Upper lobe of left lung (tissue), 6 donors: ENCODE measurements at places on chromosomes 7 and 10. TPM values are rescaled to one million over a fixed set of nuclear protein-coding genes. Genes with fewer than 3 reads are reported as not detected.
A peak's percentile ranks its signal among the peaks of the same experiment; 100 is the strongest.

DNA sequence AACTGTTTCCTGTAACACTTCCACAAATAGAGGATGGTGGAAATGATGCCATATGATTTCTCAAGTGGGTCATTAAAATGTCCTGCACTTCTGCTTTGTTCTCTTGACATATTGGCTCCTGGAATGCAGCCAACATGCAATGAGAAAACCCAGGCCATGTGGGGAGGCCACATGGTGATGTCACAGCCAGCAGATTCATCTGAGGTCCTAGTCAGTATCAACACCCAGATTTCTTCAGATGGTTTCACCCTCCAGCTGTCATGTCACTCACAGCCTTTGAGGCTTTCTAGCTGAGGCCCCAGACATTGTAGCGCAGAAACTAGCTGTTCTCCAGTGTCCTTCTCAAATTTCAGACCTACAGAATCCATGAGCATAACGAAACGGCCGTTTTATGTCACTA, 102.3 kb upstream of the NUPR2 start:
- no peak overlapping the region for H3K27ac ChIP-seq
- no peaks in the 10 kb centered on the region for H3K36me3 ChIP-seq
- H3K27me3 ChIP-seq: no peaks in the 10 kb centered on the region
- DNase-seq: no peak
- no peak overlapping the region for H3K4me3 ChIP-seq

TCAF2 gene
- total RNA-seq: 5.4 TPM

DNA sequence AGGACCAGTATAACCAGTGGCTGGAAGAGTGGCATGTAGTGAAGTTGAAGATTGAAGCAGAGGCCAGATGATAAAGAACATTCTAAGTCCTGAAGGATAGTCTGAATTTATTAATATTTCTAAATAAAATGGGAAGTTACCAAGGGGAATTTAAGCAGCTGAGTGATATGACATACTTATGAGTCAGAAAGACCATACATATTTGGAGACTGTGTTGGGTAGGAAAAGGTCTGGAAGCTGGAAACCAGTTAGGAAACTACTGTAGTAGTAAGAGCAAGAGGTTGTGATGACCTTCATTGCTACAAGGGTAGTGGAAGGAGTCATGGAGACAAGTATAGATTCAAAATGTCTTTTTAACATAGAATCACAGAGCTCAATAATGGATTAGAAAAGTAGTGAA, 752.3 kb downstream of the SUGCT start:
- H3K27ac ChIP-seq: no peak overlapping the region
- H3K4me3 ChIP-seq: no peak overlapping the region
- no peaks in the 10 kb centered on the region for H3K27me3 ChIP-seq
- no peak for DNase-seq
- H3K36me3 ChIP-seq: no peaks in the 10 kb centered on the region

- peaks cover 2% of the 10 kb centered on the region for H3K36me3 ChIP-seq
- H3K27me3 ChIP-seq: no peaks in the 10 kb centered on the region
- H3K27ac ChIP-seq: no peak overlapping the region
- no peaks in the 10 kb centered on the region for H3K4me1 ChIP-seq
- no peak for DNase-seq
These were observed 102.5 kb downstream of the APBB1IP start for GRCh38 chr10:26540601-26541000.

DNA sequence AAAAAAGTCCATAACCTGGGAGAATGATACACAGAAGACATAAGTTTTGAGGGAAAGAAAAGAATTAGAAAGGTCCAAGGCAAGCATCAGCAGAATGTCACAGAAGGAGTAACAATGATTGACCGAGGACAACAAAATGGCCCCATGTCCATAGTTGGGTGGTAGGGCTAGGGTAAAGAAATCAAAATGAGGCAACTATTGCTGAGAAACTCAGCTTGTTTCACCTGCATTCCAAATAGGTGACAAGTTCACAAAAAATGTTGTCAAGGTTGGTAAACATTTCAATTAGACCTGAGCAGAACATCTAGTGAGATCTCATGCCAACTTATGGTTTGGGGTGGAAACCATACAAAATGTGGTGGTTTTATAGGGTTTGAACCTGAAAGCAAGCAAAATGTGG, 22.8 kb upstream of the DLX6 start:
- no peak overlapping the region for H3K4me3 ChIP-seq
- no peaks in the 10 kb centered on the region for H3K36me3 ChIP-seq
- no peak for DNase-seq

- H3K27me3 ChIP-seq: no peaks in the 10 kb centered on the region
- H3K4me1 ChIP-seq: no peaks in the 10 kb centered on the region
- no peak overlapping the region for H3K27ac ChIP-seq
These were observed 40.2 kb downstream of the NSUN6 start for GRCh38 chr10:18611168-18611567.

GRCh38 chr10:97483921-97484320, 14.3 kb downstream of the MMS19 start:
- H3K27ac ChIP-seq: no peak overlapping the region
- no peak for DNase-seq
- H3K36me3 ChIP-seq: no peaks in the 10 kb centered on the region
- H3K4me3 ChIP-seq: no peak overlapping the region

TFEC gene
- total RNA-seq: 16.9 TPM

DNA sequence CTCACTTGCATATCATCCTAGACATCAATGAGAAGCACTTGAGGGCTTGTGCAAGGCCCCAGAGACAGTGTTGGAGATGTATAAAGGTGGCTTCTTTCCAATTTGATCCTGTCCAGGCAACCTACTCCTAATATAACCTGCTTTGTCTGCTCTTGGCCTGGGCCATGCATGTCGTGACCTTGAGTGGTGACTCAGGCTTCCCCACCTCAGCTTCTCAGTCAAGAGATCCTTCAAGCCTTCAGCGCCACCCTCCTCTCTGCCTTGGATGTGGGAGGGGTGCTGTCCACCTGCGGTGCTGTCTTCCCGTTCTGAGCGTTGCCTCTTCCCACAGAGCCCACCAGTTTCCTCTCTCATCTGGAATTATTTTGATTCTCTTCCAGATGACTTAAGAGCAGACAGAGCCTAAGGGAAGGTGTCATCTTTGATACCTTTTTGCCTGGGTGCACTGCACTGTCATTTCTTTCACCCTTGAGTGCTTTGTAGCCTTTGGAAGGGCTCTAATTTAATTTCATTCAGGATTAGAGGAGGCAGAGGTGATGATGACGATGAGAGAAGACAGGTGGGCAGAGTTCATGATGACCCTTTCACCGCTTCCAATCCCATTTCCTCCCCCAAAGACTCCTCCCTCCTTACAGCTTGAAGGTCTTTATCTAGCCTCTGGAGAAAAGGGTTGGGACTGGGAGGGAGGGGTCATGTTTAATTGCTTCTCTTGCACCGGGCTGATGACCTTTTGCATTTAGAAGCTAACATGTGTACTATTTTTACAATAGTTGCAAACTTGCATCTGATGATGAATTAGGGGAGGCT, 6.9 kb downstream of the LSMEM1 start:
- H3K27ac ChIP-seq: no peak overlapping the region
- H3K4me3 ChIP-seq: no peak overlapping the region
- H3K4me1 ChIP-seq: peaks cover 12% of the 10 kb centered on the region
- DNase-seq: no peak

DNA sequence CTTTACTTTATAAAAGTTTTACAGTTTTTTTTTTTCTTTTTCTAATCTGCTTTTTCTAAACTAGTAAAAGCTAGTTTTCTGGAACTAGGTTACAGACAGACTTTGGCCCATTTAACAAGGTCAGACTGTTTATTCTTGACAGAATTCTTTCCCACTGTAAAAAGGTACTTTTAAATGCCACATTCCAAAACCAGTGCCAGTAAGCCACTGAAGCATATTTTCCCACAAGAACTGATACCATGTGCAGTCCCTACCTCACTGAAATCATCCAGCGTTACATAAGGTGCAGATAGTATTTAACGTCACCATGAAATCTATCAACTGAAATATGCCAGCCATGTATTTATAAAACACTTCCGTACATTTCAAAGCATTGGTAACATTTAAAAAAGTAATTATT, 121.6 kb downstream of the CDK6 start:
- no peak overlapping the region for H3K27ac ChIP-seq
- H3K4me1 ChIP-seq: peaks cover 8% of the 10 kb centered on the region
- H3K4me3 ChIP-seq: no peak overlapping the region
- H3K36me3 ChIP-seq: no peaks in the 10 kb centered on the region

GRCh38 chr10:19012111-19012510, 36.5 kb upstream of the MALRD1 start:
- H3K36me3 ChIP-seq: no peaks in the 10 kb centered on the region
- no peak for DNase-seq
- no peaks in the 10 kb centered on the region for H3K4me1 ChIP-seq
- no peaks in the 10 kb centered on the region for H3K27me3 ChIP-seq

- DNase-seq: no peak
- H3K27ac ChIP-seq: peak overlapping the region; percentile 74
- no peak overlapping the region for H3K4me3 ChIP-seq
- H3K27me3 ChIP-seq: no peaks in the 10 kb centered on the region
- H3K36me3 ChIP-seq: peaks cover 59% of the 10 kb centered on the region
These were observed 4.6 kb downstream of the NFKB2 start for GRCh38 chr10:102400076-102400475.
